GM18507 (cell line): ENCODE measurements at places on chromosomes 6 and 20.
A peak's percentile ranks its signal among the peaks of the same experiment; 100 is the strongest.

GRCh38 chr20:51218603-51219002 is 195.7 kb upstream of the KCNG1 start:
- DNase-seq, result no peak

DNA sequence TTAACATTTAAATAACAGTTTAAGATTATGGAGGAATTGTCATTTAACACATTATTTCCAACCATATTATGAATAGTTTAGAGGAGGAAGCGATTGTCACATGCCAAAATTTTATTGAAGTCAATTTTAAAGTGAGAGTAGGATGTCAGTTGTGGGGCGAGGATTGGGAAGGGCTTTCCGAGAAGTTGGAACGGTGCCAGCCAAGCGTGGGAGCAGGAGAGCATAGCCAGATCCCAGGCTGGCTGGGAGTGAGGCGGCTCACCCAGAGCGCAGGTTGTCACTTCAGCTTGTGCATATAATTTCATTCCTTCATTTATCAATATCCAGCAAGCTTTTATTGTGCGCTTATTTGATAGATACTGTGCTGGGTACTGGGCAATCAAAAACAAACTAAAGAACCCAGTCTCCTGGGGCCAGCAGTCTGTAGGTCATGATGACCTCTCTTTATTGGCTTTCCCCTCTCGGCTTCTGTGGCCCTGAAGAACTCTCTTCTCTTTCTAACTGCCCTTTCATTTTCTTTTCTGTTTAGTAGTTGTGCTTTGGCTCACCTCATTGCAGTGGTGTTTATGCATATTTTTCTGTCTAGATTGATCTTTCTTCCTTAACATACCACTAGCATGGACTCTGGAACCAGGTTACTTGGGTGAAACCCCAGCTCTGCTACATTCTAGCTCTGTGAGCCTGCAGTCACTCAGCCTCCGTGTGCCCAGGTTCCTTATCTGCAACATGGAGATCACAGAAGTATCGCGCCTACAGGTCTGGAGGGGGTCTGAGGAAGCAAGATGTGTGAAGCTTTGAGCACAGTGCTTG is 6.4 kb downstream of the CEP43 start:
- no peak for DNase-seq

GRCh38 chr6:167152862-167153261 is 4.9 kb downstream of the GPR31 start:
- peak; percentile 30 for DNase-seq

GRCh38 chr6:116969211-116969863 is 92.3 kb downstream of the RFX6 start:
- peak; percentile 5 for DNase-seq

- no peak for DNase-seq
Measured at GRCh38 chr6:2911171-2911570, 8.1 kb upstream of the SERPINB9 start.

- DNase-seq, result no peak
Measured at GRCh38 chr6:140344142-140344913, 969.9 kb upstream of the CITED2 start.

DNA sequence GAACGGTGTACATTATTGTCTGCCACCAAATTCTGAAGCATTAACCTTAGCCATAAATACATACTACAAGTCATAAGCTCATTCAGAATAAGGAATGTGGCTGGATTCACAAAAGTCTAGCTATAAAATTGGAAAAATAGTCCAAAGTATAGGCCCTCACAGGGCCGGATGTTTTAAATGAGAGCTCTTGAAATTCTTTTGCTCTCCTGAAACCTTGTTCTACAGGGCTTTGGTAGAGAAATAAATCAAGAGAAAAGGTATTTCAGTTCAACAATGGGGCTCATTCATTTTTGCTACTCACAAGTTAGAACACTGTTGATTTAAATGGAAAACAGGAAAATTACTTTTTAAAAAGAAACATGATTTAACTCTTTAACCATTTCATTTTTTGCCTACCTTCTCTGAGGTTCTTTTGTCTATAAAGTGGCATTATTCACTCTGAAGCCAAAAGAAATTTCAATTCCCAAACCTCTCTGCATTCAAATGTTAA is 58.0 kb downstream of the PREP start:
- no peak for DNase-seq

DNA sequence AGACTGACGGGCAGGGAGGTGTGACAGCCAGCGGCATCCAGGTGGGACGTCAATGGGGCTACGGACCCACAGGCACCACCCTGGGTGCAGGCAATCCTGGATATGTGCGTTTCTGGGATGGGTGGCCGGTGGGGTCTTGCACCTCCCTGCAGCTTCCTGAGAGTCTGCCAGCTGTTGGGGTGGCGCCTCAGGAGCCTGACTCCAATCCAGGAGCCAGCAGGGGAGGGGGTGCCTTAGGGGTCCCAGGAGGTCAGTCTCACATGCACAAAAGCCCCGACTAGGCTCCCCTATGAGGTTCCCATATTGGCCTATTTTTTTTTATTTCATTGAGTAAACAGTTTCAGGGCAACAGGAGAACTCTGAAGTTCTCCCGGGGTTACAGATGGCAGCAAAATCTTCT is 73.3 kb downstream of the GINS1 start:
- no peak for DNase-seq

DNA sequence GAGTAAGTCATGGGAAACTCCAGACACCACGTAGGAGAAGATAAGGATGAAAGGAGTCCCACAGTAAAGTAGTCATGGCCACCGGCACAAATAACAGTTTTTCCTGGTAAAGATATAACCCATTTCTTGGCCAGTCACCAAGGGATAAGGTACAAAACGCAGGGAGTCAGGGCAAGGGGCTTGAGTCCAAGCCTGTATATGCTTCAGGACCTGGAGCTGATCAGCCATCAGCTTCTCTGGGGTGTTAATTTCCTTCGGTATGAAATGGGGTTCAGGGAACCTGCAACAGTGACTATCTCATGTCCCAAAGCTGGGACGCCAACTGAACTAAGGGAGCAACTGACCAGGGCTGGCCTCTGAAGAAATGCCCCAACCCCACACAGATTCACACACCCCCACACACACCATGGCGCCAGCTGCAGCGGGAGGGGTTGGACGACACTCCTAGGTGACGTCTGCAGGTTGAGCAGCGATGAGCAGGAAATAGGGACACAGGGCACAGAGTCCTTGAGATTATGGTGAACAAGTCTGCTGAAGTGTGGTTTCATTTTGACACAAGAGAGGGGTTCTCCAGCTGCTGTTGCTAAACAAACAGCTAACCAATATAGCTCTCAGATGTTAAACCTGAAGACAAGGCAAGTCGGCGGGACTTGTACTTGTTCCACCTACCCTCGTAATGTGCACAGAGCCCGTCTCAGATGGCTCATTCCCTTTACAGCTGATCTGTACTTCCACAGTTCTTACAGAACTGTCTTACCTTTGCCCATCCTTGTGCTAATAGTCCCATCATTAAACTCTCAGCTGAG is 7.4 kb upstream of the ADTRP start:
- peak; percentile 76 for DNase-seq

- no peak for DNase-seq
Measured at GRCh38 chr6:26126394-26127235, 39.4 kb downstream of the HFE start.

- DNase-seq, result no peak
Measured at GRCh38 chr6:94683409-94683808, 893.9 kb upstream of the MANEA start.

DNA sequence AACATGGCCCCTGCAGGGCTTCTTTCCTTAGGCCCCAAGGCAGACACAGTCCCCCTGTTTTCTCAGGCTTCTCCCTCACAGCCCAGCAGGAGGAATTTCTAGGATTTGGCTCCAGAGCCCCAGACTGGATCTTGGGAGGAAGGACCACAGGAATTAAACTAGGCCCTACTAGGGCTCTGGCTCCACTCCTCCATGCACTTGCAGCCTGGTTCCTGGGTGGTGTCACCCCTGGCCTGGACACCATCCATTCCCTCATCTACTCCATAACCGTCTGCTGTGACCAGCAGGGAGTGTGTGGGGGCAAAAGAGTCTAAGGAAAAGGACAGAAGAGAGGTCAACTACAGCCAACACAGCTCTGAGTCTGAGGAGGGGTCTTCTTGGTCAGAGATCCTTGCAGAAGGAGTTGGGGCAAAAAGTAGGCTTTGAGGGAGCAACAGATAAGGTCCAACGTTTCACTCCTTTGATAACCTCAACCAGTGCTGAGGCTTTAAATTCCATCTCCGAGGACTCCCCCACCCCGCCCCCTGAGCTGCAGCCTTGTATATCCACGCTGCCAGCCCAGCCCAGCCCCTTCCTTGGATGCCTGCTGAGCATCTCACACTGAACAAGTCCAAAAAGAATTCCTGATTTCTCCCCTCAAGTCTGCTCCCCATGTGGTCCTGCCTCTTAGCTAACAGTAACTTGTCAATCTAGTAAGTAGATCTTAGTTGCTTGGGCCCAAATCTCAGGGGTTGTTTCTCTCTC is 27.9 kb upstream of the SPDEF start:
- DNase-seq, result no peak

- no peak for DNase-seq
Measured at GRCh38 chr20:31476643-31477215, 1.6 kb downstream of the REM1 start.
